Activated T-helper 1 cell treated with Interleukin-2 at 50 U/mL for 16 hours (primary cell): ENCODE measurements at places on chromosomes 4 and X.
A peak's percentile ranks its signal among the peaks of the same experiment; 100 is the strongest.

- DNase-seq = no peak
These were observed 3.8 kb upstream of the CITED1 start for GRCh38 chrX:72309297-72310071.

- no peak for DNase-seq
These were observed 132.8 kb upstream of the UGT8 start for GRCh38 chr4:114465766-114466165.

GRCh38 chr4:48756689-48757220 lies 23.3 kb downstream of the FRYL start:
- no peak for DNase-seq

DNA sequence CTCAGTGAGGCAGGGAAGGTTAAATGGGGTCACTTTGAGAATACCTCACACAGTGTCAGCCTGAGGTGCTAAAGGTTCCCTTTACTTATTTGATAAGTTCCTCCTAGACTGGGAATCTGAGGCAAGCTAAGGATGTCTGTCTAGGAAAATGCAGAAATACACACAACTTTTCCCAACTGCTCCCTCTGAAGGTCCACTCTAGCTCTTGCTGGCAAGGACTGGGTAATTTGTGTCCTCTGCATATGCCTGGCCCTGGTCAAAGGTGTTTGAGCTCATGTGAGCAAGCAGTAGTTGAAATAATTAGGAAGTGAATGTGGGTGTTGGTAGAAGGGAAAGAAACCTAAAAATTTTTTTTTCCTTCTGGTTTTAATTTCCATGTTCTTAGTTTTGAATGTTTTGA lies 21.3 kb downstream of the TXLNG start:
- no peak for DNase-seq

GRCh38 chrX:16320765-16321355 lies 153.6 kb downstream of the MAGEB17 start:
- DNase-seq = no peak

DNA sequence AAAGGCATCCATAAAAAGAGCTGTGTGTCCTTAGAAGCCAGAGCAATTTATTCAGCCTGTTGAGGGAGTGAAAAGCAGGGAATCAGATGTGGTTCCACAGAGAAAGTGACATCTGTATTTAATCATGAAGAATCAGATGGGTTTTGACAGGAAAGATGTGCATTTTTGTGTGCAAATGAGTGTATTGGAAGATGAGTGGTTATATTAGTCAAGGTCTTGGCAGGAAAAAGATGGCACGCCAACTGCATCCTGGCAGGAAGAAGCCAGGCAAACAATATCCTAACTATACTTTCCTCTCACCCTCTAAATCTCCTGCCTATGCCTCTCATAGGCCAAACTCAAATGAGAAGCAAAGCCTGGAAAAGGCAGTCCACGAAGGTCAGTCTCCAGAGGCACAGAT lies 59.1 kb downstream of the SCFD2 start:
- DNase-seq = no peak

GRCh38 chr4:188905248-188905647 lies 766.0 kb downstream of the TRIML1 start:
- no peak for DNase-seq

- DNase-seq = no peak
These were observed 71.9 kb upstream of the PHOX2B start for GRCh38 chr4:41820473-41820872.

GRCh38 chr4:143046454-143046853 lies 138.3 kb upstream of the USP38 start:
- no peak for DNase-seq

- no peak for DNase-seq
These were observed 28.9 kb downstream of the PDK3 start for GRCh38 chrX:24493740-24494581.

DNA sequence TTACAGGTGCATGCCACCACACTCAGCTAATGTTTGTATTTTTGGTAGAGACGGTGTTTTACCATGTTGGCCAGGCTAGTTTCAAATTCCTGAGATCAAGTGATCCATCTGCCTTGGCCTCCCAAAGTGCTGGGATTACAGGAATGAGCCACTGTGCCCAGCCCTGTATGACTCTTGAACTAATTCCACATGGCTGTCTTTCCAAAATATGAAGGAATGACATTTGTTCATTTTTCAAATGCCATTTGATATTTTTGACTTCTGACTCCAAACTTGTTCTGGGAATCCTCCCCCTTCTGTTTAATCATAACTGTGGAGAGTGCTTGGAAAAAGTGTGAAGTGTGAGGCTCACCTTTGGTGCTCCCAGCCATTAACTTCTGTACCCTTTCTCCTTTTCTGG lies 119.2 kb downstream of the NHS start:
- no peak for DNase-seq

DNA sequence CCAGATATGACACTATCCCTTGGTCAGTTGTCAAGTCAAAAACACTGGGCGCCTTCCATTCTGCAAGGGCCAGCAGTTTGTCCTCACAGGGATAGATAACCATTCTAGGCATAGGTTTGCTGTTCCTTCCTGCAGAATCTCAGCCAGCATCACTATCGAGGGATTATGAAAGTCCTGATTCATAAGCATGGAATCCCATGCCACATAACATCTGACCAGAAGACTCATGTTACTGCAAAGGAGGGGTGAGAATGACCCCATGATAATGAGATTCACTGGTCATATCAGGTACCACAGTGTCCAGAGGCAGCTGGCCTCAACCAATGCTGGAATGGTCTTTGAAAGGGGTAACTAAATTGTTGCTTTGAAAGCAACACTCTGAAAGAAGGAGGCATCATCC lies 84.7 kb downstream of the OTC start:
- no peak for DNase-seq

DNA sequence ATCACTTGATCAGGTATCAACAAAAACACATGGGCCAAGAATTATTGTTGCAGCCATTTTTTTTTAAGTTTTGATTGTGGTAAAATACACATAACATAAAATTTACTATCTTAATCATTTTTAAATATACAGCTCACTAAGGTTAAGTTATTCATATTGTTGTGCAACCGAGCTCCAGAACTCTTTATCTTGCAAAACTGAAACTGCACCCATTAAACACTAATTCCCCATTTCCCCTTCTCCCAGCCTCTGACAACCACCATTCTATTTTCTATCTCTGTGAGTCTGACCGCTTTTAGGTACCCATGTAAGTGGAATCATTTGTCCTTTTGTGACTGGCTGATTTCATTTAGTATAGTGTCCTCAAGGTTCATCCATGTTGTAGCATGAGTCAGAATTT lies 126.2 kb upstream of the NDP start:
- DNase-seq = no peak

DNA sequence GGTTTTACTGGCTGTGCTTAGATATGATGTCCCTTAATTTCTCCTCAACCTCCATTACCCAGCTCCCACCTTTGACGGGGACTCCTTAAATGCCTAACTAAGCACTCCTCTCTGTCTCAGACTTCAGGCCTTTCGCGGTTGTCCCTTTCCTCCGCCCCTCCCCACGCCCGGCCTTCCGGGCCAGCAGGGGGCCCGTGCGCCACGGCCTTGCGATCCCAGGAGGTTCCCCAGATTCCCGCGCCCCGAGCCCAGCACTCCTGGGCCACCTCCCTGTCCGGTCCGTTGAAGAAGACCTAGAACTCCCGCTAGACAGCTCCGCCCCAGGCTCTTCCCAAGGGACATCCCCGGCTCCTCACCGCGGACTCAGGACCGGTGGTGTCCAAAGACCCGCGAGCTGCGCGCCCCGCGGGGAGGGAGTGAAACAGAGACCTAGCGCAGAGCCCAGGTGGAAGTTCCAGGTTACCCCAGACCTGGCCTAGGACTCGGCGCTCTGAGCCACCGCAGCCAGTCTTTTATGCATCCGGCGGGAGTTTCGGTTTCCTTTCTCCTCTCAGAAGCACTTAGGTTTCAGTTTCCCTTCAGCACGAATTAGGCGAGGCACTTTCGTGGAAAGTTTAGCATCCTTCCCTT lies at the start of gene DDX60:
Gene DDX60 (minus strand): TSS at position 487 of the 630 bp plus-strand sequence. CDS start 7,493 bp downstream, outside the sequence.
- peak; percentile 73 for DNase-seq

GRCh38 chr4:10656988-10657387 lies 27.6 kb downstream of the CLNK start:
- no peak for DNase-seq

- no peak for DNase-seq
These were observed 41.1 kb downstream of the AMMECR1 start for GRCh38 chrX:110276778-110277177.

DNA sequence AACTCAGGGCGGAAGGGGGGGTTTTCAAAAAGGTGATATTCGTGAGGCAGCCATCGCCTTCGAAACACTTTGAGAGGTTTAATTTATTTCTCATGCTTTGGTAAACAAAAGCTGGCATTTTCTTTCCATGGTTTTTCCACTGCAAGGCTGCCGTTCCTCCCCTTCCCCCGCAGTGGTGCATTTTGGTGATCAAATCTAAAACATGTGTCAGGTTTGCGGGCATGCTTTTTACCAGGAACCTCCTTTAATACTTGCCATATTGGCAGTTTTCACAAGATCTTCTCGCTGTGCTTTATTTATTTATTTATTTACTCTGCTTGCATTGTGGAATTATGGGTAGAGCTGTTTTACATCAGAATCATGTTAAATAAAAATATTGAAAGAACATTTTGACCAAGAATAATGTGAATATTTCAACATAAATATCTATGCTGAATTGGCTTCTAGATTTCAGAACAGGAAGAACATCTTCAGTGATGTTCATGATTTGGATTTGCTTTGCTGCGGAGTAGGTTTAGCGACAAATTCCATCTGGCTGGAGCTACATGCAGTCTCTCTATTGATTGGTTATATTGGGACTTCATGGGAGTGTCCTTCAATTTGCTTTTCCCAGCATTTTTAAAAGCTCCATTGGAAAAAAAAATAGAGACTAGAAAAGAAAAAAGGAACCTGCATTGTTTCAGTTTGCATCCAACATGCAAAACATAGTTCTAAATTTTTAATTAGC lies 54.4 kb downstream of the STOX2 start:
- no peak for DNase-seq

DNA sequence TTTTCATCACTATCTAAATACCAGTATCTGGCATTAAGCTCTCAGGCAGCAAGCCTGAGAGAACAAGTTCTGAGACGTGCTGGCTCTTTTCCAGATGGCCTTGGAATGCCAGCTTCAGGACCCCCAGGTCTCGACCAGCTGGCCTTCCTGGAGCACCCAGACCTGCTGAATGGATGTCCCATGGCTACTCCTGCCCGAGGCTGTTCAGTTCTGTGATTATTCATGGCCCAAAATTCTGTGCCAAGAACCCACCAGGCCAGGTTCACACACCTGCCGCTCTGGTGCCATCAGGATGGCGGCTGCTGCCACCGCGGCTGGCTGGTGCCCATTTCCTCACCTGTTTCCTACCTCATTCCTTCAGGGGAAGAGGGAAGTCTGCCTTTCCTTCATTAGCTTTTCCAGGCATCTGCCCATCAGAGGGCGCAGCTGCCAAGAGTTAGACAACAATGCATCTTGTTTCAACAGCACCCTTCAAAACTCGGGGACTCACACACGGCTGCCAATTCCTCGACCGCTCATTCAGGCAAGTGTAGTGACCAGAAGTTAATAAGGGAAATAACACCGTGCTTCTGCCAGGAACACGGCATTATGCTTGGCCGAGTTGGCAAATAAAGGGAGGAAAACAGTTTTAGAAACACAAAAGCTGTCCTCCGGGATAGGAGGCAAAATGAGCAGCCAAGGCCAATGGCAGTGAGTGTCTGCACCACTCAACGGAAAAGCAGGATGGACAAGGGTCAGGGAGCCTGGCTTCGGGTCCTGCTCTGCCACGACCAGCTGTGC lies 173.8 kb downstream of the NSUN7 start:
- DNase-seq = no peak

GRCh38 chrX:31670245-31670644 lies 598.4 kb upstream of the FTHL17 start:
- DNase-seq = no peak

GRCh38 chr4:144906181-144906925 lies 191.6 kb downstream of the ANAPC10 start:
- DNase-seq = no peak

DNA sequence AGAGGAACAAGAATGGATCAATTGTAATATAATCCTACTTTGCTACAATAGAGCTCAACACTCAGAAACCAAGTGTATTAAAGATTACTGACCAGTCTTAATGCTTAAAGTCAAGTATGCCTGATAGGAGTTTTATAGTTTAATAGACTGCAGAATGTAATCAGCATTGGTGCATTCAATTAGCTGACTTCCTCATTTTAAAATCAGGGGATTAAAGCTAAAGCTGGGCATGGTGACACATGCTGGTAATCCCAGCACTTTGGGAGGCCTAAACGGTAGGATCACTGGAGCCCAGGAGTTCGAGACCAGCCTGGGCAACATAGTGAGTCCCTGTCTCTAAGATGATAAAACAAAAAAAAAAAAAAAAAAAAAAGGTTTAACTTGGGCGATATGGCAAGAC lies 10.8 kb downstream of the HNRNPDL start:
- DNase-seq = no peak

DNA sequence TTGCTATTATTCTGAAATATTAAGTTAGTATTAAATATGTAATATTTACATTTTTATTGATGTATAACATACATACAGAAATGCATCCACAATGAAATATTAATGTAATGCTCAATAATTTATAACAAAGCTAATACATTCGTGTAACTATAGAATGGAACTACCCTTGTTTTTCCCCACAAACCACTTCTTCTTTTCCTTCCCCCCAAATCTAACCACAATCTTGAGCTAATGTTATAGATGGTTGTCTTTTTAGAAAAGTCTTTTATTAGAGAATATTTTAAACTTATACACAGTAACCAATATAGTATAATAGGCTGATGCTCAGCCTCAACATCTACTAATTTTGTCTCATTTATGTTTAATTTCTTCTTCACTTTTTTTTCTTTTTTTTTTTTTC lies 4.5 kb upstream of the ZNF732 start:
- DNase-seq = no peak

GRCh38 chr4:968221-968620 lies 5.1 kb downstream of the DGKQ start:
- DNase-seq = no peak

GRCh38 chr4:133402616-133403015 lies 253.5 kb downstream of the PCDH10 start:
- no peak for DNase-seq

GRCh38 chrX:102964940-102965339 lies 27.9 kb downstream of the RAB40AL start:
- no peak for DNase-seq

DNA sequence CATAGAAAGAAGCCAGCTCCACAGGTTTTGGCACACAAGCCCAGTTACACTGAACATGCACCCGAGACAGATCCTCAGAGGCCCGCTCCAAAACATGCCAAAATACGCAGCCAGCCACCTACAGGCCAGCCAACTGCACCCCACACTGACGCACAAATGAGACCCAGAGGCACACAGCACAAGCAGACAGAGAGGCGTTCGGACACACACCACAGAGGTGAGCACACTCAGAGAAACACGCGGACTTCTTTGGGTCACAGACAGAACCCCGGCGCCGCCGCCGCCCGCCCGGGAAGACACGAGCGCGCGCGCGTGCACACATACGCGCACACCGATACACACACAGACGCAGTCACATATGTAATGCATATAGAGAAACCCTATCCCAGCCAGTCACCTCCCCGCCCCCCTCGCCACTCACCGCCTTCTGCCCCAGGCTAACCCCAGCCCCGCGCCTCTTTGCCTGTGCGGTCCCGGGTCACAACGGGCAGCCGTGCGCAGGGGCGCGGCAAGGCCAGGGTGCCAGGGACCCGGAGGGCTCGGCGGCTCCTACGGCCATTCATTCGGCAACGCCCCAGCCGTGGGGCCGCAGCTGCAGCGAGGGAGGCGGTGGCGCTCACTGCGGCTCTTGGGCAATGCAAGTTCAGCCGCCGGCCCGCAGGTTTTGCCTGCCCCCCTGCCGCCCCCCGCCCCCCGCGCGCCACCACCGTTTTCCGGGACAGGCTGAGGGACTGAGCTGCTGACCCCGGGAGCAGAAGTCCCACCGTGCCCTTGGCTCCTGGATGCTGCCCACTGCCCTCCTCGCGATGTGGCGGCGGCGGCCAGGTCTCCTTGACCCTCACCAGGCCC lies 553 bp downstream of the SEPTIN6 start:
- DNase-seq = peak; percentile 56
